ENCODE measurements at places on chromosomes 5 and 9. TPM values are rescaled to one million over a fixed set of nuclear protein-coding genes. Genes with fewer than 3 reads are reported as not detected.

The SLC2A6 gene
- 2.6 TPM for total RNA-seq

The MEIKIN gene
- total RNA-seq: 39.2 TPM

The SNX30 gene
- 8.6 TPM for total RNA-seq

The UBE2D2 gene
- 102 TPM for total RNA-seq

The NUTM2G gene
- total RNA-seq: not detected

The FER gene
- 13.2 TPM for total RNA-seq

The AGXT2 gene
- total RNA-seq: not detected

The IFNA14 gene
- not detected for total RNA-seq

The FRRS1L gene
- 0.52 TPM for total RNA-seq
